ENCODE measurements at places on chromosomes 5 and 9.

DNA sequence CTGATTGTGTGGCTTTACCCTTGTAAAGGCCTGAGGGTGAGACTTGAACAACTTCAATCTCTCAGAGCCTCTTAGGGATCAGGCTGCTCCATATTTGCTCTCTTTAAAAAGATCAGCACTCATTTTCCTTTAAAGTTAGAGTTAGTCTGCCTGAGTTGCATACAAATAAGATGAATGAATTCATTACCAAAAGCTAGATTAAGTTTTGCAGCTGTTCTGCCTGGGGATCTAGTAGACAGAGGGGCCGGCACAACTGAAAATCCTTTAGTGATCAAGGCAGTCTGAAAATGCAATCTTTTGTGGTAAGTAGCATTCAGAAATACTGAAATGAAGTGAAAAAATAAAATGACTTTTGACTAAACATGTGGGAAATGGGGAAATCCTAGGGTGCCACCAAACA, 264.0 kb downstream of the MAN2A1 start:
- DNase-seq, result no peak

DNA sequence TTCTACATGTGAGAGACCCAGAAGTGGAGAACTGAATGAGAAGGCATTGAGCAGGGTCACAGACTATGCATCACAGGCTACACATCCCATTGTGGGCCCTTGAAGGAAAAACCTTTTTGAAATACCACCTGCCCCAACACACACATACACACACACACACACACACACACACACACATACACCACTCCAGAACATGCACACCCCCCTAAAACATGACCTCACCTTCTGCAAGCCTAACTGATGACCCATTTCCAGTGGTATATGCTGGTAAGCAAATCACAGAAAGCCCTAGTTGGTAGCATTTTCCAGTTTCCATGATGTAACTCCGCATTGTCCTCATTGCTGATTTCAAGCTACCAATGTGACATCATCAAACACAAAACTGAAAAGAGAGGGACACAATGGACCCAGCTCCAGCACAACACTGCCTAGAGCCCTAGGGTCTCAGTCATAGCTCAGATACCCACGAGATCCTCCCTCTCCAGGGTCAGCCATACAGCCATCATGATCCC, 36.4 kb downstream of the THBS4 start:
- DNase-seq, result no peak

- no peak for DNase-seq
Measured at GRCh38 chr9:75365196-75365595, 276.9 kb downstream of the OSTF1 start.

DNA sequence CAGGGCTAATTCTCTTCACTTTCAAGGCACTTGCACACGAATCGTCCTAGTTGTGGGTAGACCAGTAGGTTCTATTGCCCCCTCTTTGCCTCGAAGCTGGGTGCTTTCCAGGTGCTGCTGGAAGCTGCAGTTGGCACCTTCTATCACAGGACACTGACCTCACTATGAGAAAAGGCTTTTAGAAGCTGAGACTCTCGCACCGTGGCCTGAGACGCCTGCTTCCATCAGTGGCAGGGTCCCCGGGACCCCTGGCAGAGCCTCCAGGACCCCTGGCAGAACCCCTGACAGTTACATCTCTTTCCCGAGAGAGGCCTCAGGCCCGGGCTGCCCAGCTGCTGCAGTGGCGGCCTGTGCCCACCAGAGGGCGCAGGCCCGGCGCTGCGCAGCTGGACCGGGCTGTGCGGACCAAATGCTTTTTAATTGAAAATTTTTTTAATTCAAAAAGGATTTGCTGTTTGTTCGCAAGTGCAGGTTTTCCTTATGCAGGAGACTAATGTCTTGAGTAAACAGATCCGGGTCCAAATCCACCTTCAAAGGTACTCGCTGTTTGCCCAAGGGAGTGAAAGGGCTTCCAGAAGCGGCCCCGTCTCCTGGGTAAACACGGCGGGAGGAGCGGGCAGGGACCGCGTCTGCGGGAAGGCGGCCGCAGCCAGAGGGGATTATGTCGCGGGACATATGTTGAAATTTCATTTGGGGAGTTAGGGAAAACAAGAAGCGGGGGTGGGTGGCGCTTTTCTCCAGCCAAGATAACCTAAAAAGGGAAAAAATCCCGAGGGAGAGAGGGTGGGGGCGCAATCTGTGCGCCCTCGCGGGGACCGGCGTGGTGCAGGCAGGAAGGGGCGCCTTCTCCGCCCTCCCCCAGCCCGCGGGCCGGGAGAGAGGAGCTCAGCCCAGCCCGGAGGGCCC, 114.5 kb upstream of the LMX1B start:
- peak; percentile 69 for DNase-seq

DNA sequence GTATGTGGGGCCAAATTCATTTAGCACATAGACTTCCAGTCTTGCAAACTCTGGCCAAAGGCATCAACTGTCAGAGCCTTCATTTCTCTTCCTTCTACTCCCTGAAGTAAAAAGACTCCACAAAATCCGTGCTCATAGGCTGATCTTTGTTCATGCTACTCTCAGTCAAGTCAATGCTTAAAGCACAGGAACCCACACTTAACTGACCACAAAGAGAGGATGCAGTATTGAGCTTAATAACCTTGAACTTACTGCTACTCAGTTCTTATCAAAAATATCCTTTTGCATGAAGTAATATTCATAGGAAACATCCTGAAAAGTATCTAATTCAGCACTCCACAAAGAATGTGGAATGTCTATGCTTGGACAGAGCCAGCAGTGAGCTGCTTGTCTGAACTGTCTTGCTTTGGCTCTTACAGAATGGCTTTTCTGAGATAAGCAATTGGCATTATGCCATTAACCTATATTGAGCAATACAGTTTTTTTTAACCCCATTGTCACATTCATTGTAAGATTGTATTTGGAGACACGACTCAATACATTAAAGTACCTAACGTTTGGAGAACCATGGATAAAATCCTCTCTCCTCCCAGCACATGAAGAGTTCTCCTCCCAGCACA, 21.7 kb downstream of the LPAR1 start:
- peak; percentile 44 for DNase-seq

- DNase-seq, result peak; percentile 69
Measured at GRCh38 chr5:172110921-172111851, 76.8 kb downstream of the STK10 start.

- no peak for DNase-seq
Measured at GRCh38 chr5:6333182-6333905, 45.0 kb downstream of the MED10 start.

- DNase-seq, result no peak
Measured at GRCh38 chr5:11852717-11853087, 51.5 kb downstream of the CTNND2 start.

GRCh38 chr5:171750311-171750788, 35.3 kb upstream of the SMIM23 start:
- peak; percentile 67 for DNase-seq

GRCh38 chr9:87201351-87201751, 254.0 kb upstream of the GAS1 start:
- DNase-seq, result peak; percentile 20

DNA sequence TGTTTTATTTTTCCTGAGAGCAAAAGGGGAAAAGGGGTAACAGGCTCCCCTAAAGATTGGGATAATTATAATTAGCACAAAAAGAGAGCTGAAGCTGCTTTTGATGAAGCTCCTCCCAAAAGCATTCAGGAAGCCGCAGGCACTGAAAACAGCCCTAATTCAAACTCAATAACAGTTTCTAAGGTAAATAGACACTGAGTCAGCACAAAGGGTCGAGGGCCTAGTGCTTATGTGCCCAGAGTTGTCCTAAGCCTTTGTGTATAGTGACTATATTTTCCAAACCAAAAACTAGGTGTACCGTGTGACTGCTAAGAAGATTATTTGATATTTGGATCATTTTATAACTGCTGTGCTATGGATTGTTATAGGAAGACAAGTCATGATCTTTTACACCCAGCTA, 67.7 kb downstream of the HMHB1 start:
- no peak for DNase-seq

DNA sequence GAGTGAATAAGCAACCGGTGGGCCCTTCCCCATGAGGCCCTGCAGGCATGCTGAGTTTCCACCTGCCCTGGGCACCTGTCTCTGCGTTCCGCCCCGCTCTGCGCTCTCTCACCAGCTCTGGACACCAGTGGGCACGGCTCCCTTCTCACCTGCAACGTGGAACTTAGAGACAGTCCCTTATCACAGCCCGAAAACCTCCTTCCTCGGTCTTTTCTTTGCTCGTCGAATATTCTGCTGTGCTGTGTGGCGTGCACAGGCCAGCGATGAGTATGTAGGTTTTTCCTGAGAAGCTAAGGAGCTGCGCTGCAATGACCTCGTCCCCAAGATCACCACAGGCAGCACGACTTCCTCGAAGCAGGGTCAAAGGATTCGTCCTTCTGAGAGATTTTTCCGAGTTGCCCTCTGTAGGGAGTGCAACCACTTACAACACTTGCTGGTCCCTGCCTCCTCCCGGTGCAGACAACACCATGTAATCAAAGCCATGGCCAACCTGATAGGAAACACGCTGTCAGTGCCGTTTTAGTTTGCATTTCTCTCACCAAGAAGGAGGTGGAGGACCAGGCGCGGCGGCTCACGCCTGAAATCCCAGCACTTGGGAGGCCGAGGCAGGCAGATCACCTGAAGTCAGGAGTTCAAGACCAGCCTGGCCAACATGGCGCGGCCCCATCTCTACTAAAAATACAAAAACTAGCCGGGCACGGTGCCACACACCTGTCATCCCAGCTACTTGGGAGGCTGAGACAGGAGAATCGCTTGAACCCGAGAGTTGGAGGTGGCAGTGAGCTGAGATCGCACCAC, 27.2 kb upstream of the NOTCH1 start:
- DNase-seq, result no peak

GRCh38 chr9:97059626-97060025, 20.7 kb upstream of the CTSV start:
- DNase-seq, result no peak

All from AG08395 (cell line).